T follicular helper cell (primary cell): ENCODE measurements at places on chromosomes 16 and 17.

DNA sequence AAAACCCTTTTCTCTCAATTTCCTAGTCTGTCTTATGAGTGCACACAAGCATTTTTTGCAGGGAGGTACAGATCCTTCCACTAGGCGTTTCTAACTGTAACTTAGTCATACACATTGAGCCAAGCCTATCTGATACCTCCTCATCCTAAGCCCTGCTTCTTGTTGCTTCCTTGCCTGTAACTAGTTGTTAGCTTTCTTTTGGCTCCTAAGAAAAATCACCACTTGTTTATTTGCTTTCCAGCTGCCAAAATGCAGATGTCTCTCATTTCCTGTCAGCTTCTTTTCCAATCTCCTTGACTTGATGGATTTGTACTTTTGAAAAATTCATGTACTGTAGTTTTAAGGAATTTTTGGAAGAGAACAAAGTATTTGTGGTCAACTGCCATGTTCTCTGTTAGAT, 73.7 kb downstream of the TNRC6C start:
- no peak for DNase-seq

DNA sequence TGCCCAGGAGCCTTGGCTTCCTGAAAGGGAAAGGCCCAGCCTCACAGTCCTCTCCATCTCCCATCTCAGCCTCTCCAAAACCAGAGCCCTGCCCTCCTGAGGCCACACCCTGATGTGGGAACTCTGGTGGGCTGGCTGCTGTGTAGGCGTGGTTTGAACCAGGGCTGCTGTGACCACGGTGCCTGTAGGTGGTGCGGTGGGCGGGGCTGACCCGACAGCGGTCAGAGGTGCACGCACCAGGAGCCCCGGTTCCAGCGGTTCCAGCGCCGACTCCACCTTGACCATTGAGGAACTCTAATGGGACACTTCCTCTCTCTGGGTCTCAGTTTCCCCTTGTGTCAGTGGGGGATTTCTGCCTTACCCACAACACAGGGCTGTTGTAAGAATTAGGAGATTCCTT, 2.4 kb downstream of the RAP1GAP2 start:
- no peak for DNase-seq

DNA sequence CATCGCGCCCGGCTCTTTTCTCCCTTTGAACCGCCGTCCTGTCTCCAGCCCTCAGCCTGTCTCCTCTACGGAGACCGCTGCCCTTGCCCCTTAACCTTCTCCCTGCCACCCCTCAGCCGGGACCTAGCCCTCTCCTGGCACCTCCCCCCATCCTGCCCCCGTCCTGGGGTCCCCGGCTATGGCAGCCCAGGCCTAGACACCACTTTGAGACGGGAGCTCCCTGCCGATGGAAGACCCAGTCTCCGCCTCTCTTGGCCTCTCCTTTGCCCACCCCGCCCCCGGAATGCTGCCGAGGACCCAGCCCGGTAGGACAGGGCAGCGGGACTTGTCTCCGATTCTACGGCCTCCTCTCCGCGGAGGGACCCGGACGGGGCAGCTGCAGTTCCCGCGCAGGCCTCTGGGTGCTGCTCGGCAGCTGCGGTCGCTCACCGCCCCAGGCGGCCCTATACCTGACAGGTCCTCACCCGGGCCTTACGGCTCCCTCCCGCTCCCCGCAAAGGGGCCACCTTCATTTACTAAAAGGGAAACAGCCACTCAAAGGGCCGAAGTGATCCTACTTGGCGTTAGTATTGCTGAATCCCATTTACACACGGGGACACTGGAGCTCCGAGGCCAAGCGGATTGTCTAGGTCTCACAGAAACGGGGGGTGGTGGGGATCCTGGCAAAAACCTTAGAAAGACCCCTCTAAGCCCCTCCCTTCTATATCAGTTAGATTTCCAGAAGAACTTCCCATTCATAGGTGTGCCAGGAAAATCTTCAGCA, 32.6 kb upstream of the TAC4 start:
- DNase-seq: peak; percentile 40

- no peak for DNase-seq
These were observed 508.1 kb downstream of the HAPSTR1 start for GRCh38 chr16:9599415-9600120.

DNA sequence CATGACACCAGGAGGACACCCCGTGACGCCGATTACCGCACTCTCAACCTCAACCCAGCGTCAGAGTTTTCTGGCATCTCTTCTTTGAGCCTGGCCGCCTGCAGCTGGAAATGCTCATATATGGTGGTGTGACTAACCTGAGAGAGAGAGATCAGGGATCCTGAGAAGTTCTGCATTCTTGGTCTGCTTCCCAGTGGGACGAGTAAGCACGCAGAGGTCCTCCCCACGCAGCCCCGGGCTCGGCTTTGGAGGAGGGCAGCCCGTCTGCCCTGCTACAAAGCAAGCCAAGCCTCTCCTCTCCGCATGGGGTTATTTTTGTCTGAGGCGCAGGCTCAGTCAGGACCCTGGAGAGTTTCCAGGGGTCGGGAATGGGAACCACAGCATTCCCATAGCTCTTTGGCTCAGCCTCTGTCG, 16.5 kb downstream of the CRISPLD2 start:
- DNase-seq: no peak

- no peak for DNase-seq
These were observed at the start of gene KRTAP4-6 for GRCh38 chr17:41140360-41141131. Gene KRTAP4-6, minus strand, starts transcription at chr17:41140544. Its CDS starts 57 bp downstream, at chr17:41140487.

GRCh38 chr16:66596986-66597848, 7.3 kb upstream of the CMTM3 start:
- DNase-seq: no peak

DNA sequence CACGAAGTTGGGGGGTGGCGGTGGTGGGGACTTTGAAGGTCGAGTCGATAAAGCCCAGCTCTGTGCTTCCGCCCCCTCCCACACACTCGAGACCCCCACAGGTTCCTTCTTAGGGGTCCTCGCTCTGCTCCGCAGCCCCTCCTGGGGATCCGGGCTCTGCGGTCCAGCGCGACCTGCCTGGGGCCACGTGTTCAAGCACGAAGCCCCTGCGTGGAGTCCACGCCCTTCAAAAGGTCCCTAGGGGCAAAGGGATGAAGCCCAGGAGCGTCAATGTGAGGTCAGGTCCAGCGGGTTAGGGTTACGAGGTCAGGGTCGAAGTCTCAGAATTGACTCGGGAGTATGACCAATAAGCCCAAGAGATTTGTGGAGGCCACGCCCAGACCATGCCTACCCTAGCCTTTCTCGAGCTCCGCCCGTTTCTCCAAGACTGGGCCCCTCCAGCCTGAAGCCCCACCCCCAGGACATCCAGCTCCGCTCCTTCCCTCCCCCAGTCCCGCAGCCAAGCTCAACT, 786 bp upstream of the CACNA1G start:
- DNase-seq: no peak

DNA sequence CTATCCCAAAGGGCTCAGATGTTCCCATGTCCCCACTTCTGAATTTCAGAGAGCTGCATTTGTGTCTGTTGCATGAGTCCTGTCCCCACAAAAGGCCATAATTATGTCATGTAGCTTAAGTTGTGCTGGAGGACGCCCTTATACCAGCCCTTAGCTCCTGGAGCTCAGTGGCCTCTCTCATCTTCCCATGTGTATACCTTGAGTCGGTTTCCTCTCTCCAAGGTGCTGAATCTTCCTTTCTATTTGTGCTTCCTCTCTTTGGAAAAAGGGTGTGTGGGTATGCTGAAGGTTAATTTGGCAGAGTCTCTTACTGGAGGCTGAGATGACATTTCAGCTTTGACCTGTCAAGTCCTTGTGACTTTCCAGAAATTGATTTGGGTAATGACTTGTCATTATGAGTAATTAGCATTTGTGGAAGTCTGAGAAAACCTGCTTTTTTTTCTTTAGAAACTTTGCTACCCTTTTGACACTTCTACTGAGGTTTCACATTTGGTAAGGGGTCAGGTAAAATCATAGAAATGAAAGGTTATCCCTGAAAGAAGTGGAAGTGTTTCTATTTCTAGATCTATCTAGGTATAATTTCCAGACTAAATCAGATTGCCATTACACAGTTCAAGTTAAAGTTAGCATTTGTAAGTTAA, 185.4 kb downstream of the ABCC12 start:
- DNase-seq: no peak

DNA sequence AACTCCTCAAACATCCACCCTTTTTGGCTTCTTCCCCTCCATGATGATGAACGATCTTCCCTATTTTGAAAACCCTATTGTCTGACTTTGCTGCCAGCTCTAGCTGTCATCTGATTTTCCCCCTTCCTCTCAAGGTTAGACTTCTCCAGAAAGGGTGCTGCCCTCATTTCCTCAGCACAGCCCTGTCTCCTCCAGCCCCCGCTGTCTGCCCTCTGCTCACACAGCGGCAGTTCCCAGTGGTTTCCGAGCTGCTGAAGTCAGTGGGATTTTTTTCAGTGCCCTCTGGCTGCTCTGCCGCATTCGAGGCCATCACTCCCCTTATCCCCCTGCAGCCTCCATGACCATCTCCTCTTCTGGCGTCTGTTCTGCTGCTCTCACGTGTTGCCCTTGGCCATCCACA, 26.6 kb upstream of the C17orf107 start:
- no peak for DNase-seq

GRCh38 chr16:58455750-58456149, 44.2 kb upstream of the NDRG4 start:
- DNase-seq: no peak
